RKO (cell line): ENCODE measurements at places on chromosomes 7 and 10.

DNA sequence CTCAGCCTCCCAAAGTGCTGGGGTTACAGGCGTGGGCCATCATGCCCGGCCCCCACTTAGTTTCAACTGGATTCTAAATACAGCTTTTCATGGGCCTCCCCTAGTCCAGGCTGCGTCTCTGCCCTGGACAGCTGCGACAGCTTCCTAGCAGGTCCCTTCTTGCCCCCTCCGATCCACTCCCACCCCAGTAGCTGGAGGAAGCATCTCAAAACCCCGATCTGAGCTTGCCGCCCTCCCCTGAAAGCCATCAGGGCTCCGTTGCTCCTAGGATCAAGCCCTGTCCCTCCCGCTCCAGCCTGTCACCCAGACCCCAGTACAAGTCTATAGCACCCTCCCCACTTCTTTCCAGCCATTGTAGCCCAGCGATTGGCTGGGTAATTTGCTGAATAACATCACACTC, 64.5 kb downstream of the VWA2 start:
- DNase-seq: no peak

GRCh38 chr10:5670662-5671375, 4.4 kb upstream of the ASB13 start:
- DNase-seq: no peak

DNA sequence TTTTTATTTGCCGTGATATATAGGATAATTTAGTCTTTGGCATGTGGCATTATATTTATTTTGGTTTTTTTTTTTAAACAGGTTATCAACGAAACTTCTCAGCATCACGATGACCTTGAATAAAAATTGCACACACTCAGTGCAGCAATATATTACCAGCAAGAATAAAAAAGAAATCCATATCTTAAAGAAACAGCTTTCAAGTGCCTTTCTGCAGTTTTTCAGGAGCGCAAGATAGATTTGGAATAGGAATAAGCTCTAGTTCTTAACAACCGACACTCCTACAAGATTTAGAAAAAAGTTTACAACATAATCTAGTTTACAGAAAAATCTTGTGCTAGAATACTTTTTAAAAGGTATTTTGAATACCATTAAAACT, 9.1 kb downstream of the VIM start:
- no peak for DNase-seq

- no peak for DNase-seq
Measured at GRCh38 chr10:75770626-75771081, 339.2 kb downstream of the LRMDA start.

GRCh38 chr10:44295644-44296241, 89.2 kb downstream of the CXCL12 start:
- DNase-seq: no peak

- DNase-seq: no peak
Measured at GRCh38 chr7:117024811-117025210, 71.5 kb downstream of the ST7 start.

DNA sequence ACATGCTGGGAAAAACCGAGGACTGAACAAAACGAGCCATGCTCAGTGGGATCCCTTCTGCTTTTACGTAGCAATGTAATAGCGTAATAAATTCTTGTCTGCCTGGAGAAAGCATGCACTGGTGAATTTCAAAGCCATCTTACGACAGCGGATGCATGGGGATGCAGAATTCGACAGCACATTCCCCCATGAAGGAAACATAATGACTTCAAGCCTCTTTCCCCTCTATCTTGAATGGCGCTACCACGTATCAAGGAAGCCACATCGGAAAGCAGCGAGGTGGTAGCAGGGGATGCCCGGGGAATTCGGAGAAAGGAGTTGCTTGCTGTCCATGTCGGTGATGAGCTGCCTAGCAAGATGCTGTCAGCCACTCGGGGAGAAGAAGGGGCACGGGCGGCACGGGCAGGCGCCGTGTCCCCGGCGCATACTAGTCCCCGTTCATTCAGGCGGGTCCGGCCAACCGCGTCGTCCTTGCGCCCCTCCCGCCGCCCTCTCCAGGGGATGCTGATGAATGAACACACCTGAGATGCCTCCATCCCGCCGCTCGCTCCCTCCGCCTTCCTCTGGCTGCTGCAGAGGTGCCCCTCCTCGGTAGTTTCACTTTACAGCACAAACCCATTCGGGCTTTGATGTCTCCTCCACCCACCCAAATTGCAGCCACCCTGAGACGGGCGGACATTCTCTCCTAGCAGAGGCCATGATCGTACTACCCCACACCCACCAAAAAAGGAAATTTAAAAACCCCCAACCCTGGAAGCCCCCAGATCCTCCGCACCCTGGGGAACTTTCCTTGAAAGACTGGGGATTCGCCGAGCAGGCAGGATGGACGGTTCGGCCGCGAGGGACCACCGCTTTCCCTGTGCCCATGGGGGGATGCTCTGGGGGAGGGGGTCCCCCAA, 644 bp downstream of the SORBS1 start:
- DNase-seq: no peak

GRCh38 chr10:115720121-115720520, 552.9 kb downstream of the GFRA1 start:
- DNase-seq: no peak

GRCh38 chr7:54769203-54769602, 10.2 kb upstream of the SEC61G start:
- DNase-seq: no peak

DNA sequence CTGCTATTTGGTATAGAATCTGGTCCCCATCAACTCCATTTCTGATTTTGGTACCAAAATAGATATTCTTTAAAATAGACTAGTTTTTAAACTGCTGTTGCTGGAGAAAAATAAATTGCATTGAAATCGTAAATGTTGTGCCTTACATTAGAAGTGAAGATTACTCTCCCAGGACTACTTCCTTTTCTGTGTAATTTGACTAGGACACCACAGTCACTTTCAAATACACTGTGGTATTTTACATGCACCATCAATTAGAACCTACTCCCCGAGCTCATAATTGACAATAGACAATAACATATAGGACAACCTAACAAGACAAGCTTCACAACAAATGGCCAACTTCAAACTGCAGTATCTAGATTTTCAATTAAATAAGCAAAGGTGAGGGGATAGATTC, 211.5 kb downstream of the DGKB start:
- no peak for DNase-seq

- no peak for DNase-seq
Measured at GRCh38 chr7:96136600-96137239, 185.2 kb downstream of the SLC25A13 start.

DNA sequence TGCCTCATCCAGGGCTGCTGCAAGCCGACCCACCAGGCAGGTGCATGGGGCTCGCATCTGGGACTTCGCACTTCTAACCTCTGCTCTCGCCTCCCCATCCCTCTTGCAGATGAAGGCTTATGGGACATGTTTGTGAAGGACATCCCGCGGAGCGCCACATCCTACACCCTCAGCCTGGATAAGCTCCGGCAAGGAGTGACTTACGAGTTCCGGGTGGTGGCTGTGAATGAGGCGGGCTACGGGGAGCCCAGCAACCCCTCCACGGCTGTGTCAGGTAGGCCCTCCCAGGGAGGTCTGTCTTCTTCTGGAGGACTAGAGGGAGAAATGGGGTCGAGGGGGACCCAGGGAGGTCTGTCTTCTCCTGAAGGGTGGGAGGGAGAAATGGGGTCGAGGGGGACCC, 448.9 kb upstream of the FOXK1 start:
- DNase-seq: no peak

DNA sequence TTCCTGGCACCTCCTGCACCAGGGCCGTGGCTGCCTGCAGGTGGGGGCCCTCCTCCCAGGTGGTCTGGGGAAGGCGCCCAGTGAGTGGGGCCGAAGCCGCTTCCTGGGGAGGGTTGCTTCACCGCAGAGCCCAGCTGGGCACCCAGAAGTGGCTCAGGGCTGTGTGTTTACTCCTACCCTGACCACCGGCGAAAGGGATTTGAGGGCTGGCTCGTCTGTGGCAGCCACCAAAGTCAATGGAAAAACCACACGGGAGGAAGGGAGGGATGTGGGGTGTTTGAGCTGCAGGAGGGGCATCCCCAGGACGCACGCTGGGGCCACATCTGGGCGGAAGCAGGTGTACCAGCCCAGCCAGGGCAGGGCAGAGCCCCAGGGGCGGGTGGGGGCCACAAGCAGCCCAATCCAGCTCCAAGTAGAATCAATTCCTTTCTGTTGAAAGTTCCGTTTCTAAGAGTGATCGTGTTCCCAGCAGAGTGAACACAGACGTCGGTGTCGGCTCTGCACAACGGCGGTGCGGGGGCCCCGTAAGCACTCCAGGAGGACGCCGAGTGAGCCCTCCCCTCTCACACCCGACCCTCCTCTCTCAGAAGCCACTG, 69.9 kb downstream of the FOXL3 start:
- no peak for DNase-seq
